ENCODE measurements at places on chromosomes 1 and 21.

- no peak for DNase-seq
These were observed 2.0 kb downstream of the HNRNPR start for GRCh38 chr1:23341931-23342692.

DNA sequence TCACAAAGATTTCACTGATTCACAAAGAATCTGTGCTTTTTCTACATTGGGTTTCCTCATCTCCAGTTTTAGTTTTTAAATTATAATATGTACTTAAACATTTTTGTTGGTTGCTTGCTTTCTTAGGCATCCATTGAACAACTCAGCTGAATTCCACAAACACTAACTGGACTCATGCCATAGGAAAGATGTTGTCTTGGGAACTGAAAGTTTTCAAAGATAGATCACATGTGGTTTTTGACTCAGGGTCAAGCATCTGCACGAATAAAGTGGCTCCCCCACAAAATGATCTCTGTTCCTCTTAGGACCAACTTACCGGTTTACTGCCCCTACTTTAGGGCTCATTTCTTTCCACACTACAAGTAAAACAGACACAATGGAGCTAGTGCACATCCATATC, 3.1 kb upstream of the KRTAP21-1 start:
- DNase-seq = no peak

DNA sequence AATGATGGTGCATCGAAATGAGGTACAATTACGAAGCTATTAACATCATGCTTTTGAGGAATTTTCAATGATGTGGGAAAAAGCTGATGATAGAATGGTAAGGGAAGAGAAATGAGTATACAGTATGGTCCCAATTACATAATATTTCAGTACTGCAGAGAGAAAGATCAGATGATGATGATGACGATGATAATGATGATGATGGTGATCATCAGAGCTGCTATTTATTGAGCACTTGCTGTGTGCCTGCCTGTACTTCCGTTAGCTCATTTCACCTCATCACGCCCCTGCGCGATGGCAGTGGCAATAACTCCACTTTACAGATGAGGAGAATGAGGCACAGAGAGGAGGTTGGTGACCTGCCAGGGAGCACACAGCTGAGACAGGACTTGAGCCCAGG, 620.8 kb downstream of the MATN1 start:
- DNase-seq = no peak

DNA sequence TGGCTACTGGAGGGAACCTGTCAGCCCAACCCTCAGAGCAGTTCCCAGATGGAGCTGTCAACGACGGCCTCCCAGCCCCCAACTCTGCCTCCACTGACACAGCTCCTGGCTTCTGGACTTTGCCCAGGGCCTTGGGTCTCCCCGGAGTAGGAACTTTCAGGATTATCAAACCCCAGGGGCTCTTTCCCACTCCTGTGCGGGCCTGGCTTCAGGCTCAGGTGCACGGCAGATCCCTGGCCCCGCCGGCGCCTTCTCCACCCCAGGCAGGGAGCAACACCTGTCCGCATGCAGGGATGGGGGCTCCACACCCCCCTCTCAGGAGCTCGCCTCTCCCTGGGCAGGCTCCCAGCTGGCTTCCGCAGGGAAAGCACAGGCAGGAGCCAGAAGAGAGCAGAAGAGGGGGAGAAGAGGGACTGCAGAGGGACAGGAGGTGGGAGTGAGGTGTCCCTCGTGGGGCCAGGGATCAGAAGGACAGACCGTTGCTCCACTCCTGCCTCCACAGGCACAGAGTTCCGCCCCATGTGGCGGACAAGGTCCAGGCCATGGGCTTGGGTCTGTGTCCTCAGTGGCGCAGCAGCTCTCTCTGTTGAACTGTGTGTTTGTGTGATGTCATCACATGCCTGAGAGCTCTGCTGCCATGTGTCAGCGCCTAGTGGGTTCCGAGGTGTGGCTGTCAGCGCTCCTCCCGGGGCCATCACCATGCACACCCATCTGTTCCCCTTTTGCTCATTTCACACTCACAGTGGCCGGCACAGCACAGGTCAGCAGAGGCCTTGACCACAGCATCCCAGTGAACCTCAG, 107.7 kb downstream of the PDE9A start:
- no peak for DNase-seq

GRCh38 chr1:116962987-116963639, 38.4 kb upstream of the CD101 start:
- no peak for DNase-seq

GRCh38 chr1:12692967-12693782, 22.7 kb upstream of the AADACL3 start:
- DNase-seq = no peak

DNA sequence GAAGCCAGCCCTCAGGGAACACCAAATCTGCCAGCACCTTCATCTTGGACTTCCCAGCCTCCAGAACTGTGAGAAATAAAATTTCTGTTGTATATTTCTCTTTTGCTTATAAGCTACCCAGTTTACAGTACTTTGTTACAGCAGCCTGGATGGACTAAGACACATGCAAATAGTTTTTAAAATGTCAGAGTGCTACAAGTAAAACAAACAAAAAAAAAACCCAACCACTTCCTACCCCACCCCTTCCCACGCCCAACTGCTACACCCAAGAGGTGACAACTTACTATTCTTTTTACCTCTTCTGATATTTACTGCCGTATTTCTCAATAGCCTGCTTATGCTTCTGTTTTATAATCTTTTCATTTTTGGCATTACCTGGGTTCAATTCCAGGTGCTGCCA, 8.6 kb upstream of the SPSB1 start:
- no peak for DNase-seq

- peak; percentile 13 for DNase-seq
These were observed 747 bp downstream of the ADAMTS1 start for GRCh38 chr21:26844258-26845065.

GRCh38 chr21:42578761-42579415, 65.2 kb downstream of the SLC37A1 start:
- DNase-seq = no peak

DNA sequence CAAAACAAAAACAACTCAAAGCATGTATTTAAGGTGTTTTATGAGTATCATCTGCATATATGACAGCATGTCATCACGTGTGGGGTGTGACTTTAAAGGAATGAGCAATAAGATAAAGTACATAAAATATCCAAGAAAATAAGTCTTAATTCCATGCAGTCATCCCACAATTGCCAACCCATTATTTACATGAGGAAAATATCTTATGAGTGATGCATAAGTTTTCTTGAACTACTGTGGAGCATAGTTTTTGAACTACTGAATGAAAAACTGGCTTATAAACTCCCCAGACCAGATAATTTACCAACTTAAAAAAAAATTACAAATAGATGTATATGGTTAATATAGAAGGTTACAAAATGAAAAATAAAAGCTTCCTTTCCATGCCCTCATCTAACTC, 29.7 kb upstream of the MTMR11 start:
- no peak for DNase-seq

GRCh38 chr1:8426996-8427395, 109.1 kb downstream of the SLC45A1 start:
- DNase-seq = no peak

- peak; percentile 49 for DNase-seq
These were observed 99.4 kb downstream of the GIPC2 start for GRCh38 chr1:78145105-78145580.

DNA sequence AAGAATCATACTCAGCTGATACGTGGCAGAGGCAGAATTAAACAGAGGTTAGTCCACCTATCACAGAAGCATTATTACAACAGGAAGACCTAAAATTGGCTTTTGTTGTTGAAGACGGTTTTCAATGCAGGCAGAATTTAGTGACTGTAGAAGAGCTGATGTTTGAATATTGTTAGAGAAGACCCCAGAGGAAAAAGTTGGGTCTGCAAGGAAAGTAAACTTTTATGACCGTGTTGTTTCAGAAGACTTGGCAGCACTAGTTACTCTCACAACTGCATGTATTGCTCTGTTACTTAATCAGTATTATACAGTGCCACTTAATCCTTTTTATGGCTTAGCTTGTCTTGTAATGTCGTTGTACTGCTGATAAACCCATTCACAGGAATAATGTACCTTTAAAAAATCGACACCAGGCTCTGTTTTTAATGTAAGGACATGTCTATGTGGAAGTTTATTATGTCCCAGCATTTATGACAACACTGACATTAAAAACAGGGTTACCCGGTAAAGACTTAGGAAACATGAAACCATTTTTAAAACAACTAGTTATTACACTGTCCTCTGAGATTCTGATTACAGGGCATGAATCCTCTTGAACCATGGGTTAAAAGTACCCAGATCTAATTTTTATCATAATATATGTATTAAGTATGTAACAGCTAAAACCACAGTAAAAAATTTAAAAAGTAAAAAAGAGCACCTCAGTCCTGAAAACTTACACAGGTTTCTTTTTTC, 235.4 kb downstream of the TTLL7 start:
- no peak for DNase-seq

GRCh38 chr1:205301842-205302588, 19.5 kb downstream of the NUAK2 start:
- no peak for DNase-seq

DNA sequence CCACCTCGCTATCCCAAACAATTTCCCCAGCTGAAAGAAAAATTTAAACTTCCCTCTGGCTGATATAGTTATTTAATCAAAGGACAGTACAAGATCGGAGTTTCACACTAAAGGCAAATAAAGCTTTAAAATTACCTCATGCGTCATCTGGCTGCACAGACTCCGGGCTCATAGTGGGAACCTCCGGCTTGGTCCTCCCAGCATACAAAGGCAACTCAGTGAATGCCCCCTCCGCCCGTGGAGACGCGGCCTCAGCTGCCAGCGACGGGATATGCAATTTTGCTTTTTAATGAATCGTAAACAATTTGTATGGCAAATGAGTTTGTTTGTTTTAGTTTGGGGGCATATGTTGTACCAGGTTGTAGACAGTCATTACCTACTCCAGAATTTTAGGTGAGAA, 214.6 kb upstream of the NFIA start:
- DNase-seq = no peak

- no peak for DNase-seq
These were observed 544 bp downstream of the PPM1J start for GRCh38 chr1:112714313-112715263.

GRCh38 chr1:195053478-195053877, 1554.8 kb downstream of the KCNT2 start:
- no peak for DNase-seq

- DNase-seq = no peak
These were observed 109.8 kb downstream of the ROR1 start for GRCh38 chr1:63883494-63884235.

DNA sequence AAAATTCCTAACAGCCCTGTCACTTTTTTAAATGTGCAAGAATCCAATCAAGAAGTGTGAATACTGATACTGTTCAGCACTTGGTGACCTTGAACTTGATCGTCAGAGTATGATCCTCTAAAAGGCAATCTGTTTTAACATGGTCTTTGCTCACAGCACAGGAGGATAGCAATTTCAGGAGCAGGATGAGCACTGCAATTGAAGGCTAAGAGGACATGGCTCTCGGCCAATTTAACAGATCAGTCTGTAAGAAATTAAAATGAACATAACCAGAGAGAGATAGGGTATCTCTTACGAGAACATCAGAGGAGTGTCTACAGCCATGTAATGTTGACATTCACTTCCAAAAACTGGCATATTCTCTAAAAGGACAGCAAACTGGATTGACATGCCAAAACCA, 243.1 kb downstream of the LTN1 start:
- no peak for DNase-seq

- no peak for DNase-seq
These were observed 719 bp downstream of the MFAP2 start for GRCh38 chr1:16979475-16980327.

- DNase-seq = peak; percentile 25
These were observed 999 bp downstream of the THAP3 start for GRCh38 chr1:6625584-6626149.

- DNase-seq = no peak
These were observed 51.2 kb upstream of the DNAJC6 start for GRCh38 chr1:65258106-65258505.

GRCh38 chr1:71770121-71770520, 512.2 kb downstream of the NEGR1 start:
- DNase-seq = no peak

DNA sequence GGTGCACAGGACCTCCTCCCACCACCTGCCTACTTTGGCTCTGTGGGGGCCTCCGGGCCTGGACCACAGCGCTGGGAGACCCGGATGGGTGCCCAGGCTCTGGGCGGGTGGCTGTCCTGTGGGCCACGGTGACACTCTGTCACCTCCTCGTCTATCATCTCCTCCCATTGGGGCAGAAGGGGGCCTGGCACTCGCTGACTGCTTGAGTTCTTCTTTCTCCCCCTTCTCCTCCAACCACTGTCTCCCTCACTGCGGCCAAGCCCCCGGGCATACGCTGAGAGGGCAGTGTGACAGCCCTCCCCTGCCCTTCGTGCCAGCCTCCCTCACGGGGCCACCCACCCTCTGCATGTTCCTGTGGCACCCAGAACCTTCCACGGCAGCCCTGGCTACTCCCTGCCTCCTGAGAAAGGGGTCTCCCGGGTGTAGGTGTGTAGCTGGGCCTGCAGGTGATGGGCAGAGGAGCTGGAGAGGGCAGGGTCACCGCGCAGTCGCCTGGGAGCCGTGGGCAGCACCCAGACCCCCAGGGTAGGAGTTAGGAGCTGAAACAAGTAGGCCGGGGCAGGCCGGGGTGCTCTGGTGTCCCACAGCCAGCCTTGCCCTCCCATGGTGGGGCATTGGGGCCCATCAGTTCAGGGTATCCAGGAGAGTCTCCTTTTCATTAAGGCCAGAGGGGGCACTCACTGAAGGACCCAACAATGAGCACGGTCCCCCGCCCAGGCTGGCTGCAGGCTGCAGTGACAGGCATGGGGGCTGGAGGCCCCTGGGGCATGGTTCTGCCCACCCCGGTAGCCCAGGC, 9.2 kb upstream of the ARF1 start:
- DNase-seq = no peak

DNA sequence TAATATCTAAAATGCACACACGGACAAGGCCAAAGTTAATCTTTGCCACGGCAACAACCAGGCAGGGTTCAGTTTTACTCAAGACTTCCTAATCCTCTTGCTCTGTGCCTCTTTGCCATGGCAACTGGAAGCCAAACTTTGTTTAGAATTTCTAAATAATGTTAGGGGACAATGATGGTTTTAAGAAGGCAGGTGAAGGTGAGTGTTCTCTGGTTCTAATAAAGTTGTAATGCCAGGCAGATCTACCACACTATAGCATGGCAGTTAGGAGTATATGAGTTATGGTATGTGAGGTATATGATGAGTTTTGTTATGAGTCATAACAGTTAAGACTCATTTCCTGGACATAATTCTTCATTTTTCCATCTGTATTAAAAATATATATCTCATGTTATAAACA, 2.7 kb downstream of the PTPRC start:
- DNase-seq = peak; percentile 86

GRCh38 chr1:224380003-224380402, 23.3 kb downstream of the CNIH4 start:
- peak; percentile 83 for DNase-seq

GRCh38 chr1:36321119-36321951, 2.1 kb downstream of the EVA1B start:
- no peak for DNase-seq

DNA sequence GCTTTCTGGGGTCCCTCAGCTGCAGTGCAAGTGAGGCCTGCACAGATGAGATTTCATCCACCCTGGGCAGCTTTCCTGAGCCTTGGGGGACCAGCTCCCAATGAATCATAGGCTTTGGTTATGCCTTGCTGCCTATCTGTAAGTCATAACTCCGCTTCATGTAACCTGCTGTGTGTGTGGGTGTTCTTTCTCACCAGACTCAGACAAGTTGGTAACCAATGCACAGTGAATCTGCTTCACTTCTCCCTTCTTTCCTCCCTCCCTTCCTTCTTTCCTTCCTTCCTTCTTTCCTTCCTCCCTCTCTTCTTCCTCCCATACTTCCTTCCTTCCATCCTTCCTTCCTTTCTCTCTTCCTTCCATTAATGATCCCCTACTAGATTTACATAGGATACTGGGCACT, 34.4 kb upstream of the PSMB2 start:
- DNase-seq = no peak

Data from activated CD4-positive, alpha-beta T cell treated with anti-CD3 and anti-CD28 coated beads, Interleukin-2, amount 50 U/mL, for 16 hours (primary cell).